ENCODE measurements at places on chromosomes 5 and 9.

DNA sequence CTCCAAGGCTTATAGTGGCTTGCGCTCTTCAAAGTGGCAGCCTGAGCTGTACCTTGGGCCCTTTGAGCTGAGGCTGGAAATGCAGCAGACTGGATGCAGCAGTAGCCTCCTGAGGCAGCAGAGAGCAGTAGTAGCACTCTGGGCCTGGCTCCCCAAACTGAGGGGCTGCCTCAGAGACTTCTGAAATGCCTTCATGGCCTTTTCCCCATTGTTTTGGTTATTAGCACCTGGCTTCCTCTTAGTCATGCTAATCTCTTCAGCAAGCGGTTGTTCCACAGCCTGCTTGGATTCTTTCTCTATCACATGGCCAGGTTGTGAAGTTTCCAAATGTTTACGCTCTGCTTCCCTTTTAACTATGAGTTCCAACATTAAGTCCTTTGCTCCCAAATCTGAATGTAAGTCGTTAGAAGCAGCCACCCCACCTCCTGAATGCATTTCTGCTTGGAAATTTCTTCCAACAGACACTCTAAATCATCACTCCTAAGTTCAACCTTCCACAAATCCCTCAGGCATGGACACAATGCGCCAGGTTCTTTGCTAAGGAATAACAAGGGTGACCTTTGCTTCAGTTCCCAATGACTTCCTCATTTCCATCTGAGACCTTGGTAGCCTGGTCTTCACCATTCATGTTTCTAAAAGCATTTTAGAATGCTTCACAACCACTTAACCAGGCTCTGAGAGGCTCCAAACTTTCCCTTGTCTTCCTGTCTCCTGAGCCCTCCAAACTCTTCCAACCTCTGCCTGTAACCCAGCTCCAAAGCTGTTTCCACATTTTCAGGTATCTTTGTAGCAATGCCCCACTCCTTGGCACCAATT is 145.8 kb downstream of the ZDHHC21 start:
- DNase-seq = no peak

GRCh38 chr5:125331987-125332598 is 585.7 kb upstream of the ZNF608 start:
- DNase-seq = no peak

DNA sequence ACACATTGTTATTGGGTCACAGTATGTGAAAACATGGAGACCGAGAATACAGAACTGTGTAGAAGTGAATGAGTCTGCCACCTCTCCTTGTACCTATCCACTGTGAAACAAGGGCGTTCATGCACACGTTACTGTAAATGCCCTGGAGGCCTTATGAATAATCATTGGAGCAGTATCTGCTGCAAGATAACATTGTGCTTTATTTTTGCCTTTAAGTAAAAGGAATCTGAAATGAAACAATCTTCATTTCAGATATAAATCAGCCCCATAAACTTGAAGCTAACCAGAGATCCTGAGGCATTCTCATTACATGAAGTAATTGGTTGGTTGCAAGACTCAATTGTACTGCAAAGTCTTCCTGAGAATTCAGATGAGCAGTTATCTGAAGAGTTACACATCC is 419.6 kb downstream of the KDM4C start:
- DNase-seq = no peak

DNA sequence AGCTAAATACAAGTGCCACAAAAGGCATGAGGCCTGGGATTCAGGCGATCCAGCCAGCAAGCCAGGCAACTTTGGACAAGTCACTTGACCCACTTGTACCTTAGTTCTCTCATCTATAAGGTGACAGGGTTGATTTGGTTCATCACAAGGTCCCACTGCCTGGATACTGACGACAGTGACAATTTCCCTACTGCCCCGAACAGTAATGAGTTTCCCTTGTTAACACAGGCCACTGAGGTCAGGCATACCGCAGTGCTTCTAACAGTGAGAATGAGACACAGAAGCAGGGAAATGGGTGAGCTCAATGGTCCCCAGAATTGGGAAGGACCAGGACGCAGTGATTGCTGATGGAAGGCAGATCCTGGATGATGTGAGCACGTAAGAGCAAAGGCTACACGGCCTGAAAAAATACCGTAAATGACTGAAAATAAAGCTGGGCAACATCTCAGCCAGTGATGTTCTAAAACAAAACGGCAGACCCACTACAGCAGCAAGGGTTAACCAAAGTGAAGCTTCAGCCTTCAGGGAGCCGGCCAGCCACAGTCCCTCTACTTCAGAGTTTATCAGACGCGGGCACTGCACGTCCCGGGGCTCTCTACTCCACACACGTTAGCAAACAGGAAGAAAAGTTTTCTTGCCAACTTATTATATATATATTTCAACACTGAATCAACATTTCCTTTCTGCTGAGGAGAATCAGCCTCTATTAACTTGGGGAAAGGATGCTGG is 846 bp downstream of the MGAT1 start:
- no peak for DNase-seq

DNA sequence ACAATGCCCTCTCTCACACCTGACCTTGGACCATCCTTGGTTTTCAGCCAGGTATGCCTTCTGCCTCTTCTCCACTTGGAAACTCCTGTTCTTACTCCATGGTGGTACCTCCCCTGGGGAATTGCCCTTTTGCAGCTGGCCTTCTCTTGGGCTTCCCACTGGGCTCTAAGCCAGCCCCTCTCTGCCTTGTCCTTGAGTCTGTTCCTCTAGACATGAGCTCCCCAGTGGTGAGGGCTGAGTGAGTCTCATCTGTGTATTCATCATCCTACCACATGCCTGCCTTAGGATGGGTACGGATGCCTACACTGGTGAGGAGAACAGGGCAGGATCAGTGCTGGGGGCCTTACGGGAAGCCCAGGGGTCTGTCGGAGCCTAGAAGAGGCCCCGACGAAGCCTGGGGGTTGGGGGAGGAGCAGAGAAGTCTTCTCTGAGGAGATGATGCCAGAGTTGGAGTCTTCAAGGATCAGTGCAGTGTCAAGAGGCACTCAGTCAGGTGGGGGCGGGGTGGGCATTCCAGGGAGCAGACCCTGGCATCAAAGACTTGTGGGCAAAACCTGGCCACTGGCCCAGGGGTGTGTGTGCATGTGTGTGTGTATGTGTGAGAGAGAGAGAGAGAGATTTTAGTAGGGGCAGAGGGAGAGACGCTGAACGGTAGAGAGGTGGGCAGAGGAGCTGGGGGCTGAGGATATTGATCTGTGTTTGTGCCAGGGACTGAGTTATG is 5.2 kb upstream of the CRB2 start:
- no peak for DNase-seq

DNA sequence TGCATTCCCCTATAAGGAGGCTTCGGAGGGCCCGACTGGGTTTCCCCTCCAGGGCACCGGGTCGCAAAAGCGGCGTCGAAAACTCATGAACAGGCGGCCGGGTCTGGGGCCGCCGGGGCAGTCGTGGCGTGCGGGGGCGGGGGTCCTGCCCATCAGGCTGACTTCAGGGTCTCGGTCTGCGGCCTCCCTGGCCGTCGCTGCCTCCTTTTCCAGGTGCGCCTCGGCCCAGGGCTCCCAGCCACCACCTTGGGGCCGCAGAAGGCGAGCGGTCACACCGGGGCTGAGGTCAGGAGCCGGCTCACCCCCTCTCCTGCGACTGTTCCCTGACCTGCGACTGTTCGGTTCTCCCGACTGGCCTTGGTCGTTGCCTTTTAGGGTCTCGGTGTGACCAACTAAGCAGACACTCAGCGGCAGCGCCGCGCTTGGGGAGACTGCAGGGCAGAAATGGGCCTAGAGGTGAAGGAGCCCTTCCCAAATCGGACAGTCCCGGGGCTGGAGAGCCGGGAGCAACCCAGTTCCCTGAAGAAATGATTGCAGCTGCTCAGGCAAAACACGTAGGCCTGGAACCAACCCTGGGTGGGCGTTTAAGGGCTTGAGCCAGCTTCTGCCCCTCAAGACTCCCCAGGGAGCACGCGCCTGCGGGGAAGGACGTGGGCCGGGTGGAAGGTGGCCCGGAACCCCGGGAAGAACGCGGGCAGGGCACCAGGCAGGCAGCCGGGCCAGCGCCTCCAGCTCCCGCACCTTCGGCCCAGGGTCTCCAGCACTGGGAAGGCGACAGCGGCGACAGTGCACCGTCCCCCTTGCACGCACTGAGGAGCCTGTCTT is 11.2 kb downstream of the IRX2 start:
- DNase-seq = no peak

- DNase-seq = no peak
Measured at GRCh38 chr5:139901251-139901575, 105.6 kb downstream of the PSD2 start.
